ENCODE measurements at places on chromosomes 6 and 20.

- DNase-seq: no peak
Measured at GRCh38 chr20:18904192-18904591, 90.6 kb downstream of the SCP2D1 start.

DNA sequence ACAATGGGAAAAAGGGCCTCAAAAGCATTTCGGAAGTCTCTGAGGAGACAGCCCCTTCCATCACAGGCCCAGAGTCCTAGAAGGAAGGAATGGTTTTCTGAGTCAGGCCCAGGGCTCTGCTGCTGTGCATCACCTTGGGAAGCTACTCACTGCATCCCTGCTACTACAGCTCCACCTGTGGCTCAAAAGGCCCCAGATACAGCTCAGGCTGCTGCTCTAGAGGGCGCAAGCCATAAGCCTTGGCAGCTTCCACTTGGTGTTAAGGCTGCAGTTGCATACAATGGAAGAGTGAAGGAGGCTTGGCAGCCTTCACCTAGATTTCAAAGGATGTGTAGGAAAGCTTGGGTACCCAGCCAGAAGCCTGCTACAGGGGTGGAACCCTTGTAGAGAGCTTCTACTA is 54.8 kb downstream of the MEI4 start:
- DNase-seq: no peak

GRCh38 chr6:142714951-142715785 is 229.8 kb downstream of the HIVEP2 start:
- no peak for DNase-seq

DNA sequence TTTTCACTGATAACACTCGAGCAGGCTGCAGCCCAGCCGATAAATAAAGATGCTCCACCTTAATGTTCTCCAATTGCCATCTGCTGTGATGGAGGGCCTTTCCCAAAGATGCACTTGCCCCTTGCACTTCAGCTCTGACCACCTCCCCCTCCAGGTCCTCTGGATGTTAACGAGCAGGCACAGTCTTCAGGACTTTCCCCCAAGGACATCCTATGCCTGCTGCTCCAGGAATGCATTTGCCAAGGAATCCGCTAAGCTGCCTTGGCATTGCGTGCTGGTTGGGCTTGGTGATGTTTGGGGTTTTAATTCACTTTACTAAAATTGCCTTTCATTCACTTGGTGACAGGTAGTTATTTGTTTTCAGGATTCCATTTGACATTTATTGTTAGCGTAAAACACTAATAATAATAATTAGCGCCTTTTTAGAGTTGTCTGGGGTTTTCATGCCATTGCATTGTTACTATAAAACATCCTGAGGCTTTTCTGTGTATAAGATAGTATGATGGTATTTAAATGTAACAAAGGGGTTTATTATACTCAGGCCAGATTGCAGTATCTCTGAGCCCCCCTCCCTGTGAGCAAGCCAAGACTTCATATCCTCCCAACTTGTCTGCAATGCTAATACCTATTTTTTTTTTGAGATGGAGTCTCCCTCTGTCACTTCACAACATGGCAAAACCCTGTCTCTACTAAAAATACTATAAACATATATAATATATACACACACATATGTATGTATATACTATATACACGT is 66.7 kb upstream of the TSHZ2 start:
- DNase-seq: no peak

DNA sequence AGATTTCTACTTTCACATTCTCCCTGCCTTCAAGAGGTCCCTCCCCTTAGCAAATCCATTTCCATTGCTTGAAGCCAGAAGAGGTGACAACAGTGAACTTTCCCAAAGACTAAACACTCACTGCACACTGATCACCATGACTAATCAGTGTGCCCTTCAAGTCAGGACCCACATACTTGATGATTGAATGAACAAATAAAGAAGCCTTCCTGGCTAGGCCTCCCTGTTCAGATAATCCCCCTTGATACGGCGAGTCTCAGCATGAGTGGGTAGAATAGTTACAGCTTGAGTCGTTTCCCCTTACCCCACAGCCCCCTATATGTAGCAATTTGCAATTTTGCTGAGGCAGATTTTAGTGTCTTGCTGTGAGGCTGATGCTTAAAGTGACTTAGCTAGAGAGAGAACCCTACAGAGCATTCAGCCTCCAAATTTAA is 102.2 kb downstream of the UNC5CL start:
- no peak for DNase-seq
